ENCODE measurements at places on chromosomes 2 and 18.
A peak's percentile ranks its signal among the peaks of the same experiment; 100 is the strongest.

- no peak for DNase-seq
Observed at GRCh38 chr2:234300932-234301823, 195.7 kb downstream of the ARL4C start.

GRCh38 chr2:118738524-118739308, 108.7 kb downstream of the EN1 start:
- no peak for DNase-seq

- no peak for DNase-seq
Observed at GRCh38 chr18:73691118-73691517, 456.5 kb downstream of the FBXO15 start.

DNA sequence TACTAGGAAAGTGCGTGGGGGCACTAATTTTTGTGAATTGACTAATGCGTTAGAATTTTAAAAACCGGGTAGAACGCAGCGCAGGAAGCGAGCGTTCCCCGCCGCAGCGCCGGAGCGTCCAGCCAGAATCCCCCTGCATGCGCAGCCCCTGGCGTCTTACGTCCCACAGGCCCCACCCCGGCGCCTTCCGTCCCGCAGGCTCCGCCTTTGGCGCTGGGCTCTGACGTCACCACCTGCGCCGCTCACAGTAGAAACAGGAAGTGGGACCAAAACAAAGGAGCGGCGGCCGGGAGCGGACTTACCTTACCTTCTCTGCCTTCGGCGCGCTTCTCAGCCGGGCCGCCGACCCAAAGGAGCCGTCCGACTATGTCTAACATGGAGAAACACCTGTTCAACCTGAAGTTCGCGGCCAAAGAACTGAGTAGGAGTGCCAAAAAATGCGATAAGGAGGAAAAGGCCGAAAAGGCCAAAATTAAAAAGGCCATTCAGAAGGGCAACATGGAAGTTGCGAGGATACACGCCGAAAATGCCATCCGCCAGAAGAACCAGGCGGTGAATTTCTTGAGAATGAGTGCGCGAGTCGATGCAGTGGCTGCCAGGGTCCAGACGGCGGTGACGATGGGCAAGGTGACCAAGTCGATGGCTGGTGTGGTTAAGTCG, at the start of gene CHMP1B:
CHMP1B (plus strand) TSS at position 268 of the 660 bp plus-strand sequence; CDS start at position 367, 99 bp downstream.
- peak; percentile 89 for DNase-seq

- no peak for DNase-seq
Observed at GRCh38 chr18:13804305-13804704, 19.6 kb upstream of the MC5R start.

- DNase-seq, result no peak
Observed at GRCh38 chr2:182667315-182667695, 48.8 kb upstream of the DNAJC10 start.

DNA sequence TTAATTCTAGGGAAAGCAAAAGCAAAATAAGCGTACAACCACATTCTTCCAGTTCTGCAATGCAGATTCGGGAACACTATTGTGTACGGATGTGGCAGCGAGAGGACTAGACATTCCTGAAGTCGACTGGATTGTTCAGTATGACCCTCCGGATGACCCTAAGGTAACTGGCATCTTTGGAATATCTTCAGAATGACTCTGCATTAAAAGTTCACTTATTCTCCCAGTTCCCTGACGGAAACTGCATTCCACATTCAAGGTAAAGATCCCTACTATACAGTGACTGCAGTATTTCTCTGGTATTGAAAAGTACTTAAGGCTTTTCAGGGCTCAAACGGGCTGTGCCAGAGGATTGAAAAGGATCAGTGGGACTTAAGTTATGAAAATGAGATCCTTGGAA, 10.9 kb downstream of the DDX18 start:
- DNase-seq, result no peak
